Activated CD8-positive, alpha-beta memory T cell treated with anti-CD3 and anti-CD28 coated beads for 36 hours (primary cell): ENCODE measurements at places on chromosomes 4 and X. TPM values are rescaled to one million over a fixed set of nuclear protein-coding genes. Genes with fewer than 3 reads are reported as not detected.

AMER1 gene
- 3.6 TPM for total RNA-seq

AADAT gene
- total RNA-seq: not detected

QRFPR gene
- not detected for total RNA-seq

CXorf49 gene
- not detected for total RNA-seq

GAGE12F gene
- total RNA-seq: not detected

ALAS2 gene
- total RNA-seq: not detected

KIAA0232 gene
- total RNA-seq: 14.0 TPM

MAGED4B gene
- total RNA-seq: 1.0 TPM

CENPVL1 gene
- total RNA-seq: not detected

MYOZ2 gene
- total RNA-seq: not detected
